ENCODE measurements at places on chromosomes 7 and 10.

- no peak for DNase-seq
Measured at GRCh38 chr10:132522521-132523411, 14.8 kb upstream of the INPP5A start.

- no peak for DNase-seq
Measured at GRCh38 chr10:13485623-13486022, 43.2 kb downstream of the BEND7 start.

DNA sequence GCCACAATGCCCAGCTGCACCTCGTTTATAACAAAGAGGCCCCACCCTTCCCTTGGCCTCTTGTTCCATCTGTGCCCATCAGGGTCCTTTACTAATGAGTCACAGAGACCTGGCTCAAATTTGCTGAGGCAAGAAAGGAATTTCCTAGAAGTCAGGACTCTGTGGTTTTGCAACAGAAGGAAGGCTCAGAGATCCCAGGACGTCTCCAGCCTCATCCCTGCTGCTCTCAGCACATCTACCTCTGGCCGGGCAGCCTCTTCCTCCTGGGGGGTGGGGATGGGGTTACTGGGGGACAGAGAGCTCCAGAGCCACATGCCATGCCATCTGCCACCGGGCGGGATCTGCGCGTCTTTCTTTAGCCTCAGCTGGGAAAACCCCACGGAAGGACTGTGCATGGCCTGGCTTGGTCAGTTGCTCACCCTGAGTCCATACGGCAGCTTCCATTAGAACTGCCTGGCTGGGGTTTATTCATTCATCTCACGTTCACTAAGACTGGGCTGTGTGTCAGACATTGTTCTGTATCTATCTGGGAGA is 41.9 kb upstream of the PSMG3 start:
- no peak for DNase-seq

GRCh38 chr7:45001138-45001694 is 1.2 kb downstream of the CCM2 start:
- DNase-seq, result peak; percentile 60

GRCh38 chr7:132072873-132073272 is 503.4 kb downstream of the PLXNA4 start:
- no peak for DNase-seq

GRCh38 chr7:118186501-118186900 is 2.5 kb downstream of the LSM8 start:
- no peak for DNase-seq

DNA sequence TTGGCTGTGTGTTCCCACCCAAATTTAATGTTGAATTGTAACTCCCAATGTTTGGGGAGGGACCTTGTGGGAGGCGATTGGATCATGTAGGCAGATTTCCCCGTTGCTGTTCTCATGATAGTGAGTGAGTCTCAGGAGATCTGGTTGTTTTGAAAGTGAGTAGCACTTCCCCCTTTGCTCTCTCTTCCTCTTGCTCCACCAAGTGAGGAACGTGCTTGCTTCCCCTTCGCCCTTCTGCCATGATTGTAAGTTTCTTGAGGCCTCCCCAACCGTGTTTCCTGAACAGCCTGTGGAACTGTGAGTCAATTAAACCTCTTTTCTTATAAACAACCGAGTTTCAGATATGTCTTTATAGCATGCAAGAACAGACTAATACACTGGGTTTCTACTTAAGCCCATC is 176.3 kb downstream of the CDK14 start:
- no peak for DNase-seq

DNA sequence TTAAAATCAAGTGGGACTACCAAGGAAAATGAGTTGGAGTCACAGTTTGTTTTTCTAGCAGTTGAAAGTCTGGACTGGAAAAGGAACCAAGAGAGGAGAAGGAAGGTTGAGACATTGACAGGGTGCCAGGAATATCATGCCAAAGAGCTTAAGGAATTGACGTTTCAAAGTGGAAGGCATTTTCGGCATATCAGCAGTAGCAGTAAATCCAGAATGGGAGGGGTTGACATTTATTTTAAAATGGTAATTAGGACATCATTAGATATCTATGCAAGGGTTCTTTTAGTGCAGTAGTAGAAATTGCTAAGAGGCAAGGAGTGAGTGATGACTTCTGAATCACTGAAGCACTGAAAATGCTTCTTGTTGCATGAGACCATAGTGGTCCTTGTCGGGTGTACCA is 335.9 kb upstream of the PLXDC2 start:
- DNase-seq, result no peak

GRCh38 chr7:137130751-137131158 is 212.8 kb downstream of the PTN start:
- DNase-seq, result no peak

DNA sequence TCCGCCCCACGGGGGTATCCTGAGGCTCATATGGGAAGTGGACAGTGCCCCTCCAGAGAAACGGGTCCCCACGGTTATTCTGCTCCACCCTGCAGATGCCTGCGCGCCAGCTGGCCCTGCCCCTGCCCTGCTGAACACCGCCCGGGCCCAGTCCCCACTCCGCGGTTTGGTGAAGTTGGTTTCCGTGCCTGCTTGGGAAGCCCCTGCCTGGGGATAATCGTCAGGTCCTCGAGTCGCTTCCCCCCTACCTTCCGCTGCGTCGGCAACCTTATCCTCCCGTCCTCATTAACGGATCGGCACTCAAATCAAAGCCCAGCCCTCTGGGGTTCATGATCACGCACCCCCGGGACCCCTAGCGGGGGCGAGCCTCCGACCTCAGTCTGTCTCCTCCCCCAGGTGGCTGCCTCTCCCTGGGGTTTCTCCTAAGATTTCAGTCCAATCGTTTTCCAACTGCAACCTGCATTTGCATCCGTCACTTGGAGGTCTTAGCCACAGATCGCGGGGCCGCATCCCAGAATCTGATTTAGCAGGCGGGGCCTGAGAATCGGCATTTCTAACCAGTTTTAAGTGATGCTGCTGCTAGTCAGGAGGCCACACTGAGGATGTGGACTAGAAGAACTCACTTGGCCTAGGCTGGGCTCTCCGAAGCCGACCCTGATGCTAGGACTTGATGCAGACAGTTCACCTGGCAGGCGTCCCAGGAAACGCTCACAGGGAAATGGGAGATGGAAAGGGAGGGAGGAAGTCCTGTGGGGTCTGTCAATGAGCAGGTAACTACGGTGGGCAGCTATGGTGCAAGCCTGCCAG is 27.6 kb downstream of the WDR86 start:
- no peak for DNase-seq

DNA sequence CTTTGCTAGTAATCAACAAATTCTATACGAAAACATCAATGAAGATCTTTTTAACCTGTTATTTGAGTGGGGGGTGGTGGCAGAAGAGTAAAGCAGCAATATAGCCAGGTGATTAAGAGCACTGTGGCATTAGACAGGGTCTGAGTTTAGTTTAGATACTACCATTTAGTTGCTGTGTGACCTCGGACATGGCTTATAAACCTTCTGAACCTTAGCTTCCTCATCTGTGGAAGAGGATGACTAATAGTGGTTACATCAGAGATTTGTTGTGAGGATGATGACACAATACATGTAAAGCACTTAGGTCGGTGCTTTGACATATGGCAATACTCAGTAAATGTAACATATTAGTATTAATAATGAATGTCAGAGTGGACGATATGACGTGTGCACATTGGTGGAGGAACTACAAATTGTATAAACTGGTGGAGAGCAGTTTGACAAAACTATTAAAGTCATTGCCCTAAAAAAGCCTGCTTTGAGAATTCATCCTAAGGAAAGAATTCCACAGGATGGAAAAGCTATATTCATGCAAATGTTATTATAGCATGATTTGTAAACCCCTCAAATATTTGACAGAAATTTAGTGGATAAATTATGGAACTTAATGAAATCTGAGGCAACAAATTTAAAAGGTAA is 24.3 kb downstream of the SPAG6 start:
- no peak for DNase-seq

DNA sequence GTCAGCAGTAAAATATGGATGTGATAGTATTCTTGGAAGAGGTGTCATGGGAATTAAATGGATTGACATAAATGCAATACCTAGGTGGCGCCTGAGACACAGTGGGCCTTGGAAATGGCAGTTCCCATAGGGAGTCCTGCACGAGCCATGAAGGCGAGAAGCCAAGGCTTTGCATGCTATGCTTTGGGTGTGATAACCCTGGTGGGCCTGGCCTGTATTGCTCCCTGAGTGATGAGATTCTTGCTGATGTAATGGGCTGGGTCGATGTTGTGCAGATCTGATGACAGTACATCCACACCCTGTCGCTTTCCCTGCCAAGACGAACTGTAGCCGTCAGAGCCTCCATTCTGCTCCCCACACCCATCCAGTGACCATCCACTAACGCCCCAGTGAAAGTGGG is 46.4 kb downstream of the CREB5 start:
- no peak for DNase-seq

DNA sequence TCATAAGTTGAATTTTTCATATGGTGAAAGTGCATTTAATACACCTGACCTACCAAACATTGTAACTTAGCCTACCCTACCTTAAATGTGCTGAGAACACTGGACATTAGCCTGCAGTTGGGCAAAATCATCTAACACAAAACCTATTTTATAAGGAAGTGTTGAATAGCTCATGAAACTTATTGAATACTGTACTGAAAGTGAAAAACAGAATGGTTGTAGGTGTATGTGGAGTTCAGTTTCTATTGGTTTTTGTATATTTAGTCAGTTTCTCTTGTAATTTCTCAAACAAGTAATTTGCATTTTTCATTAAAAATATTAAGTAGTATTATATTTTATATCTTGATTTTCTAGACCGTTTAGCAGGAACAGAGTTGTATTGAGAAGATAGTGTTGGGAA is 15.3 kb downstream of the CCDC7 start:
- no peak for DNase-seq

- no peak for DNase-seq
Measured at GRCh38 chr10:1022413-1022812, 3.2 kb downstream of the IDI2 start.

- DNase-seq, result no peak
Measured at GRCh38 chr10:91682912-91683311, 50.0 kb upstream of the PPP1R3C start.

DNA sequence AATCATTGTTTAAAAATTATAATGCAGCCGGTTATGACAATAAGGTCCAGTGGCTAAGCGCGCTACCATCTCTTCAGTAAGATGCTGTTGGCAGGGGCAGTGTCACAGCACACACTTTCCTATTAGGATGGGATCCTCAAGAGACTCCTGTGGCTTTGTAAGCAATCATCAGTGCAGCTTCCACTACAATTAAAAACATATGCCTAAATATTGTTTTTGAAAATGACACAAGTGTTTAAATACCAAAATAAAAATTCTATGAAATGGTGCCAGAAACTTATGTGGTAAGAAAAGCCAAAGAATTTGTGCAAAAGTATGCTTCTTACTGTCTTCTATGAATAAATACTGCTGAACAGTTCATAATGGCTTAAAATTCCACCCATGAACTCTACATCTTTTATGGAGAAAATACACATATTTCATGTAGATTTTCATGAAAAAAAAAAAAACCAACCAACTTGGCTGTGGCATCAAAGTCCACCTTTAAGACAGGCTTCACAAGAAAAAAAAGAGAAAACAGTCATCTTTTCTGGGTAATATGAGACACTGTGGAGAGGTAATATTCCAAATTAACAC is 132.8 kb downstream of the SEMA3C start:
- DNase-seq, result no peak

GRCh38 chr7:17304926-17305325 is 6.5 kb downstream of the AHR start:
- DNase-seq, result peak; percentile 14

- DNase-seq, result no peak
Measured at GRCh38 chr10:46523962-46524471, 32.4 kb downstream of the GPRIN2 start.

- DNase-seq, result no peak
Measured at GRCh38 chr10:81081887-81082620, 544.4 kb downstream of the SH2D4B start.

DNA sequence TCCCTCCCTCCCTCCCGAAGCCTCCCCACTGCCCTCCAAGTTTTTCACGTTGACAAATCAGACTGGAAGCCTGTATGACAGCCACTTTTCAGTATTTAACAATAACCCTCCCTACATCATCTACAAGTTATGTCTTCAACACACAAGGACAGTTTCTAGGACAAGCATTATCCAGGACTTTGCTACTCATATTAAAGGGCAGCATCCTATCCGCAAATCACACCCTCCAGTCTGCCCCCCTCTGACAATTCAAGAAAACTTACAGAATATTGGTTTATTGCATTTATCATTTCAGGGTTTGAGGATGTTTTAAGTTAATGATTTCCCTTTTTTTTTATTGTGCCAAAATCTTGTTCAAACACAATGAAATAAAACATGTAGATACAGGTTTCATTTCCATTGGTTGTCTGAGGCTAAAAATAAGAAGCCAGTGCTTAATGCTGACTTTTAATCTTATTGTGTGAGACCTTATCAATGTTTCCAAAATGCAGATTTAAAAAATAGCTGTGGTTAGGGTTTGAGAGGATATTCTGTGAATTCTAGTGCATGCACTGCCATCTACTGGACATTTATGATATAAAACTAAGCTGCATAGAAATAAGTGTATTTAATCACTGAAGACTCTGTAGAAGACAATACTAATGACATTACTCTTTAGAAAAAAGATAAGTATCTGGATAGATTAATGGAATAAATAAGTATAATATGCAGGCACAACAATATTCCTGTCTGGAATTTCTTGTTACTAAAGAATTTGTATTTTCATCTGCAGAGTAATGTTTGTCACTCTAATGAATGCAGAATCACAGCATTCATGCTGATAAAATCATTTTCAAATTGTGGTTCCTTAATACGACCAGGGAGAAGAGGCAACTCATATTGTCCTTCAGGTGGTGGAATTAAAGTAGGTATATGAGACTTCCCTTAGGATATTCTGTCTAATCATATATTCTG is 64.1 kb downstream of the CAV1 start:
- no peak for DNase-seq
